ENCODE measurements at places on chromosomes 11 and 22.
A peak's percentile ranks its signal among the peaks of the same experiment; 100 is the strongest.

DNA sequence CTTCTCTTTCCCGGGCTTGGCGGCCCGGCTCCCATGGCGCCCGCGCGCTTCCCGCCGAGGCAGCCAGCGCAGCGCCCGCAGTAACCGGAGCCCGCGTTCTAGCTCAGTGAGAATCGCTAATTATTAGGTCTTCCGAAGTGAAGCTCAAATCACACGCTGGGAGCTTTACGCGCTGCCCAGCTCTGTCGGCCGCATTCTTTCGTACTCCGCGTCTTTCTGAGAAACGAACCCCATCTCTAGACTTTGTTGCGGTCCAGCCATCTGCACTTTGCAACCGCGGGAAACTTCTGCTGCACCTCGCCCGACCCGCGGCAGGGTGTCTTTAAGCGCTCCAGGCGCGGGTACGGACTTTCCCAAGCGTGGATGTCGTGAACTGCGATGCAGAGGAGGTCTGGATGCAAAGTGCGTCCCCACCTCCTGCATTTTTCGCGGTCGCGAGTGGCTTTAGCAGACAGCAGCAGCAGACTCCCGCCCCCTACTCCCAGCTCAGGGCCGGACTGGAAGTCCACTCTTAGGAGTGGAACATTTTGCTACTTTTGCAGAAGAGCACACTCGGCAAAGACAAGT, 6.0 kb upstream of the PAX6 start:
- DNase-seq: peak; percentile 60

DNA sequence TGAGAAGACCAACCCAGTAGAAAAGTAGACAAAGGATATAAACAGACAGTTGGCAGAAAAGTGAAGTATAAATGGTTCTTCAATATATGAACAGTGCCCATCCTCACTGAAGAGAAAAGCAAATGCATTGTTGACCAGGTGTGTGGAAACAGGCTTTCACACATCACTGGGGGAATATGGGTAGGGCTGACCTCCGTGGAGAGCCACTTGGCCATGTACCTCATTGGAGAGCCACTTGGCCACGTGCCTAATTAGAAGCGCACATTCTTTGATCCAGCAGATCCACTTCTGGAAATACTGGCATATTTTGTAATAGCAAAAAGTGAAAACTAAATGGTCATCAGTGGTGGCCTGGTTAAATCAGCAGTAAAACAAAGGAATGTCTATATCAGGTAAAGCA, 43.2 kb downstream of the PPP6R3 start:
- DNase-seq: no peak

- no peak for DNase-seq
These were observed 98.8 kb downstream of the SGSM3 start for GRCh38 chr22:40469181-40469580.

DNA sequence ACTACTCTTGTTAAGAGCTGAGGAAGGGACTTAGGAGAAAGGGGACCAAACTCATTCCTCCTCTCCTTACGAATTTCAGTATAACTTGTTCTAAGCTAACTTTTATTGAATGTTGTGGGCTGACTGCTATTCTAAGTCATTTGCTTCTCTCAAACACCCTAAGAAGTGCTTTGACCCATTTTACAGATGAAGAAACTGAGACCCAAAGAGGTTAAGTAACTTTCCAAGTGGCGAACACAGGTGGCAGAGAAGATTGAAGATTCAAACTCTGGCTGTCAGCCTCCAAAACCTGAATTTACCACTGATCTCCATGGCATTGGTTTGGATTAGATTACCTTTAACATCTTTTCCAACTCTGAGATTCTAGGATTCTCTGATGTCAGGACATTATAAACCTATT, 52.2 kb downstream of the TIMP3 start:
- DNase-seq: no peak

DNA sequence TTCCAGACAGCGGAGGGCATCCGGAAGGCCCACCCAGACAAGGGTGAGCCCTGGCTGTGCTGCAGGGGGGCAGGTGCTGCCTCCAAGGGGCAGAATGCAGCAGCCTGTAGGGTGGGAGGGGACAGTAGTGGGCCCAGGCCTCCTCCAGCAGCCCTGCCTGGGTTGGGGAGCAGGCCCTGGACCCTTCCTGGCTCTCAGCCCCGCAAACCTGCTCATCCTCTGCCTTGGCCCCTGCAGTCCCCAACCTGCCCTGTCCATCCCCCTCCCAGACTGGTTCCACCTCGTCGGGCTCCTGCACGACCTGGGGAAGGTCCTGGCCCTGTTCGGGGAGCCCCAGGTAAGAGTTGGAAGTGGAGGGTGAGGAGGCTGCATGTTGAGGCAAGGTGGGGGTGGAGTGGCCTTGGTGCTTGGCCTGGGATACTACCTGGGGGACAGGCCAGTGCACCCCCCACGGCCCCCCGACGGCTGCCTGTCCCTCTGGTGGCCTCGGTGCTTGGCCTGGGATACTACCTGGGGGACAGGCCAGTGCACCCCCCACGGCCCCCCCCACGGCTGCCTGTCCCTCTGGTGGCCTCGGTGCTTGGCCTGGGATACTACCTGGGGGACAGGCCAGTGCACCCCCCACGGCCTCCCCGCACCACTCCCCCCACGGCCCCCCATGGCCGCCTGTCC, 1.5 kb downstream of the MIOX start:
- DNase-seq: no peak

DNA sequence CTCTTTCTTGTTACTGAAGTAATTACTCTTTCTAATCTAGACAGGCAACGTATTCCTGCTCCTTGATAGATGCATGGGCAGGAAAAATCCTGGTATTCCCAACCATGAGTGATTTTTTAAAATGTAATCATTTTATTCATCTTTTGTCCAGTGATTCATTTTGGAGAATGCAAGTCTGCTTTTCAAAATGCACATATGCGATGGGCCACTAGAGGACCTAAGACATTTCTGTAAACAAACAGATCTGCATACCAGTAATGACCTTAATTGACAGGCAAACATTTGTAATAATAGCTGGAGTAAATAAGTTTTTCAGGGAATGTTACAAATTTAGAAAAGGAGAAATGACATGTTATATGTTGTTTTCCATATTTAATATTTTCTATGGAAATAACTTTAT, 1167.6 kb downstream of the JRKL start:
- no peak for DNase-seq

DNA sequence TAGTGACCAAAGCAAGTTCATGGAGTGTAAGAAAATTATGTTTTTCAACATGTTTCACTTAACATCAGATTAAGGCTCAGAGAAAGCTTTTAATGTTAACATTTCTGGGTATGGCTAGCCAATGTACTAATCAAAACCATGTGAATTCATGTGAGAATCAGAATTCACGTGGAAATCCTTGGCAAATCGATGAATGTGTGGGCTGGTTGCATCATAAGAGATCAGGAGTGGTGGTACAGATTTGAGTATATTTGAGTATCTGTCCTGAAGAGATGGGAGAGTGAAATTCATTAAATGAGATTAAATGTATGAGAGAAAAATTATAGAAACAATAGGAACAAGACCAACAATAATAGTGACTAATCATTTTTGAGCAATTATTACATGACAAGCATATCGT, 638.6 kb upstream of the ANO5 start:
- DNase-seq: no peak

- no peak for DNase-seq
These were observed 98.2 kb downstream of the INSC start for GRCh38 chr11:15212876-15213275.

Data from GM20000 (cell line).